ENCODE measurements at places on chromosomes 3 and 15.
A peak's percentile ranks its signal among the peaks of the same experiment; 100 is the strongest.

DNA sequence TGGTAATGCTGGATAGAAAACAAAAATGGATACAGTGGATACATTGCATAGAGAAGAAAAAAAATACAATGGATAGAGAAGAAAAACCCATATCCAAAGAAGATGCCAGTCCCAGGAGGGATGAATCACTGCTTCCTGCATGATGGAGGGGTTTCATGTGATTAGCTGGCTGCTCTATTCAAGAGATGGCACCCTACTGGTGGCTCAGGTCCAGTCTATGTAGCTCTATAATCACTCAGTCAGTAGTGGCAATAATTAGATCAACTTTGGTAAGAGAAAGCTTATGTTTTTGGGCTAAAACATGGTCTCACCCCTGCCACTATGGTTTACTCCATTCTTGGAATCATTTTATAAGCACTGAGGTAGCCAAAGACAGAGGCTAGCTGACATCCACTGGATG lies 33.7 kb upstream of the NOX5 start:
- no peak for DNase-seq

DNA sequence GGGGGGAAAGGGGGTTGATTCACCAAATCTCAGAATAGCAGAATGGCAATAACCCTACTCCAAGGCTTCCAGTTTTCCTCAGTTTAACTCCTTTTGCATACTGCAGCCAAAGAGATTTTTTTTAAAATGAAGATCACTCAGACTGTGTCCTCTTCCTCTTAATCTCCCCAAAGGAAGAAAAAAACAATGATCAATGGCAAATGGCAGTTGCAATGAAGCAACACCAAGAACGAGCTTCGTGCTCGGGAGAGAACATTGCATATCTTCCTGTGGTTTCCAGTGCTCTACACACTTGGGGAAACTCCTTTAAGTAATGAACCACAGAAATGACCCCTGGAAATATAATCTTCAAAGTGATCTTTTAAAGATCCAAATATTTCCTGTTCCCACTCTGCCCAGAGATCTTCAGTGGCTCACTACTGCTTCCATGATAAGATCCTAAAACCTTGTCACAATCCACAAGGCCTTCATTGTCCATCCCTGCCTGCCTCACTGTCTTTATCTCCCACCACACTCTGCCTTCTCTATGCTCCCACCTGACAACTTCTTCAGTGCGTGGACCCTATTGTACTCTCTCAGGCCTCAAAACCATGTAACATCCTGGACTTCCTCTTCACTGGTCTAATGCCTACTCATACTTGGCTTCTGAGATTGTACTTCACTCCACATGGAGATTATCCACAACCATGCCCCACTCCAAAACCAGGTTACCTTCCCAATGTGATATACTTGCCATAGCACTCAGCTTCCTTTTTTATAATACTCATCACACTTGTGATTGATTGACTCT lies 394.8 kb downstream of the FHIT start:
- DNase-seq, result no peak

DNA sequence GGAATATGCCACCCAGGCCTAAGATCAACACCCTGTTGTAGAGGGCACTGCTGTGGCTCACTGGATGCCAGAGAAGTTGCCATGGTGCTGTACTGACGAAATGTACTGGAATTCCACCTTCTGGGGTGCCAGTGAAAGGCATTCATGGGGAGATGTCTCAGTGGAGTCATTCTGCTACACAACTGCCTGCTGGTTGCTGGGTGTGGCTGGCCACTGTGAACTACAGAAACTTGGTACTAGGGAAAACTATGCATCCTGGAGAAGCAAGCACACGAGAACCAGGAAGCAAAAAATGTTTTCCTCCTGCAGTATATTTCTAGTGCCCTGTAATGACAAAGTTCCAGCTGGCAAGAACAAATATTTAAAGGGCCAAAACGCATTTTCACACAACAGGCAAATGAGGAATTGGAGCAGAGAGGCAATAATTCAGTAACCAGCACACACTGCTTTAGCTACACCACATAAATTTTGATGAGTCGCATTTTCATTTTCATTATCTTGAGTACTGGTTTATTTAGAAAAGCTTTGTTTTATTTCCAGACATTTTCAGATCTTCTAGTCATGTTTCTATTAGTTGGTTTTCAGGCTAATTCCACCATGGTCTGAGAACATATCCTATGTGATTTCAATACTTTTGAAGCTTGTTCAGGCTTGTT lies 18.3 kb upstream of the RFX7 start:
- DNase-seq, result no peak

DNA sequence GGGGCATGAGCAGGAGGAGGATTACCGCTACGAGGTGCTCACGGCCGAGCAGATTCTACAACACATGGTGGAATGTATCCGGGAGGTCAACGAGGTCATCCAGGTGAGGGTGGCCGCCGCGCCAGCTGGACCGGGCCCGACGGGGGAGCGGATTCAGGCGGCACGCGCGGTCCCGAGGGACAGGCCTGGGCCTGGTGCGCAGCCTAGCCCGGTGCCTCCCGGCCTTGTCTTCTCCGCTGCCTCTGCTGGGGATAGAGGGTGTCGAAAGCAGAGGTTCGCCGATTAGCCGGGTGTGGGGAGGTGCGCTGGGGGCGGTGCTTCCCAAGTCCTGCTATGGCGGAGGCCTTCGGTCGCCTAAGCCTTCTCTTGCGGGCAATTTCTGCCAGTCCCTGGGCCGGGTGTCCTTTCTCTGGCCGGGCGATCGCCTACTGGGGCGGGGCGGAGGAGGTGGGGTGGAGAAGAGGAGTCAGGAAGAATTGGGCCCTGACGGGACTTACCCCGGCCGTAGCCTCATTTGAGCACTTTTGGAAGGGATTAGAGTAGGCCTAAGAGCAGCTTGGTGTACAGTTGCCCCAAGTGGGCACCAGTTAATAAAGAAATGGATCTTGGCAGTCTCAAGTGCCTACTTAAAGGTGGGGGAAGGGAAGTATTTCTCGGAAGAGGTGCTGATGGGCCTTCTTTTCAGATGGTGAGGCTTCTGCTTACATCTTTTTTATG lies 940 bp downstream of the ARIH1 start:
- DNase-seq, result peak; percentile 86

GRCh38 chr3:49333091-49333490 lies 6.8 kb downstream of the USP4 start:
- no peak for DNase-seq

DNA sequence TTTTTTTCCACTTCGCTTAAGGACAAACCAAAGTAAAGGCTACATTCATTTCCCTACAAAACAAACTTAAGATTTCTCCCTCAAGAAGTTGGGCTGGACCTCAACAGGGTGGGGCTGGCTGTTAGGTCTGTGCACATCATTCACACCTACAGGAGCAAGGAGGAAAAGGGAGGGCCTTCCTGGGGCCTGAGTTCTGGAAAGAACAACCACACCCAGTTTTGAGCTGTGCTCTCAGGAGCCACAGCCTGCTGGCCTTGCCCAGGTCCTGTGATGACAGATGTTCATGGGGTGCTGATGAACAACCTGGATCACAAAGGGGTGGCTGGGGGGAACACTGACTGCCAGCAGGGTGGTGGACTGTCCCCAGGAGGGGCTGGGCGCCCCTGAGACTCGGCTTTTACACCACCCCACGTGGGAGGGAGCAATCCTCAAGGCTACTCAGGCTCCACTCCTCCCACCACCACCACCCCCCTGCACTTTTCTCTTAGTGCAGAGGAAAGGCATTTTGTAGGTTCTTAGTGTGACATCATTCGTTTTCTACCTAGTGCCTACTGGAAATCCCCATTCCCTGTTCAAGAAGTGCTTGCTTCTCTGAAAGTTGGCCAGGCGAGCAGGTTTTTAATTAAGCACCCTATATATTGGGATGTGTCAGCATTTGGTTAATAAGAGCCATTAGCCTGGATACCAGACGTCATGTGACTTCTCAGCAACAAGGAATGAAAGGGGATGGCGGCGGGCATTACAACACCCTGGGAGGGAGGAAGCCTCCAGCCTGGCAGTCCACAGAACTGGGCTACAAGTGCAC lies 35.7 kb downstream of the CCNB2 start:
- no peak for DNase-seq

- no peak for DNase-seq
These were observed 32.9 kb downstream of the SNTN start for GRCh38 chr3:63685340-63685739.

DNA sequence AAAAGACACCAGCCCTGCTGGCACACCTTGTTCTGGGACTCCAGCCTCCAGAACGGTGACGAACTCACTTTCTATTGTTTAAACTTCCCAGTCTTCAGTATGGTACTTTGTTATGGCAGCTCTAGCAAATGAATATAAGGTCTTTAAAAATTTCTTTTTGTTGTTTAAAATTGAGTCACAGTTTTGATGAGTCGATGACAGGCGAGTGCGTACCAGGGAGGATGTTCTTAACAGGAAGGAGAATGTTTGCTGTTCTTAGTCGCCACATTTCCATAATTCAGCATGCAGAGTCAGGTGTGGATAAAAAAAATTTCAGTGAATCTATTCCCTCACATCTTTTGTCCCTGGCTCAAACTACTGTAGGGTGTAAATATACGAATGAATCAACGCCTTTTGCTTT lies 12.4 kb downstream of the DNASE1L3 start:
- no peak for DNase-seq

GRCh38 chr3:2823031-2823430 lies 287.1 kb downstream of the IL5RA start:
- DNase-seq, result peak; percentile 4

DNA sequence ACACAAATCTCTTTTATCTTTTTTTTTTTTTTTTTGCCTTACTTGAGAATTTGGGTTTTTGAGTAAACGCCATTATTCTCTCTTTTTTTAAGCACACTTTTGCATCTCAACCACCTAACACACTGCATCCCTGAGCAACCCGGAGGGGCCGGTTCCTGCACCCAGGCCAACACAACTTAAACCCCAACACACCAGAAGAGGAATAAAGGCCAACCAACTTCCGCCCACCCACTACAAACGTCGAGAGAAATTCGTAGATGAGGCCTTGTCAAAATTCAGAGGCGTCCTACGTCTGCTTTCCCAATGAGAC lies 389 bp upstream of the CCNB2 start:
- no peak for DNase-seq

GRCh38 chr3:55885721-55886120 lies 398.6 kb upstream of the WNT5A start:
- peak; percentile 49 for DNase-seq

DNA sequence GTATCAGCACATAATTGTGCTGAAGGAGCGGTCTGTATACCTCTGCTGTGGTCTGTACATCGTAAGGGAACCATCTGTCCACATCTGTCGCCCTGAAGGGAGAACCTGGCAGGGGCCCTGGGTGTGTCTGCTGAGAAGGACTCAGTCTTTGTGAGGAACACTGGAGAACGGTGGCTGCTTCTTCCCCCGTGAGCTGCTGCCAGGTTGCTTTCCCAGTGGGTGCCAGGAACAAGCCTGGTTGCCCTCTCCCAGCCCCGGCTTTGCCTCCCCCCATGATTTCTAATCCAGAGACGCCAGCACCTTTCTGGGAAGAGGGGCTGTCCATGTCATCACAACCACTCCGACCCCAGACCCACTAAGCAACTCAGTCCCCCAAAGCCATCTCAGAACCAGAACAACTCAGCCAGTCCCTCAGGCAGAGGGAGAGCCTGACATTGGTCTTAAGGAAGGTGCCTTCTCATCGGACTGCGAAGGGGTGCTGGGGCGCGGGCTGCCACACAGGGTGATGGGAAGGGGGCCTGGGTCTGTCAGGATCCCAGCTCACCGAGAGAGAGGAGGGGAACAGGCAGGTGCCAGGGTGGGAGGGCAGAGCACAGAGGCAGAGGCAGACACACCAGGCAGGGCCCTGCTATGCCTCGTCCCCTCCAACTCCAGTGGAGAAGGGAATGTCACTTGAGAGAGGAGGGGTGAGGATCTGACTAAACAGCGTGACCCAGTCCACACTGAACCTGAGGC lies 8.5 kb downstream of the TNK2 start:
- DNase-seq, result no peak

DNA sequence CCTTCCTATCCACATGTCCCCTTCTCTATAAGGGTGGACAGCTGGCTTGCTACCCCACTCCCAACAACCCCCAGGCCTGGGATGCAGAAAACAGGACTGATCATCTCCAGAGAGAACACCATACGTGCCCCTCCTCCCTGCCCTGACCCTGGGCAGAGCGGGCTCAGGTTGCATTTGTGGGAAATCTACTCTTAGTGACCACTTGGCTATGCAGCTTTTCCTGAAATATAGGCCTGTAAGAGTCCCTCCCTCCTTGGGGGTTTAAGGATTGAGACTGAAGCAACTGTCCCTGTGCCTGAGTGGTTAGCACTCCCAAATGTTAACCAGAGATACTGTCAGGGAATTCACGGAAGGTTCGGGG lies 11.7 kb downstream of the SH2D7 start:
- no peak for DNase-seq

- peak; percentile 18 for DNase-seq
These were observed 177.3 kb upstream of the ARRDC4 start for GRCh38 chr15:97783240-97783639.

GRCh38 chr15:82129761-82130160 lies 83.9 kb upstream of the MEX3B start:
- no peak for DNase-seq

DNA sequence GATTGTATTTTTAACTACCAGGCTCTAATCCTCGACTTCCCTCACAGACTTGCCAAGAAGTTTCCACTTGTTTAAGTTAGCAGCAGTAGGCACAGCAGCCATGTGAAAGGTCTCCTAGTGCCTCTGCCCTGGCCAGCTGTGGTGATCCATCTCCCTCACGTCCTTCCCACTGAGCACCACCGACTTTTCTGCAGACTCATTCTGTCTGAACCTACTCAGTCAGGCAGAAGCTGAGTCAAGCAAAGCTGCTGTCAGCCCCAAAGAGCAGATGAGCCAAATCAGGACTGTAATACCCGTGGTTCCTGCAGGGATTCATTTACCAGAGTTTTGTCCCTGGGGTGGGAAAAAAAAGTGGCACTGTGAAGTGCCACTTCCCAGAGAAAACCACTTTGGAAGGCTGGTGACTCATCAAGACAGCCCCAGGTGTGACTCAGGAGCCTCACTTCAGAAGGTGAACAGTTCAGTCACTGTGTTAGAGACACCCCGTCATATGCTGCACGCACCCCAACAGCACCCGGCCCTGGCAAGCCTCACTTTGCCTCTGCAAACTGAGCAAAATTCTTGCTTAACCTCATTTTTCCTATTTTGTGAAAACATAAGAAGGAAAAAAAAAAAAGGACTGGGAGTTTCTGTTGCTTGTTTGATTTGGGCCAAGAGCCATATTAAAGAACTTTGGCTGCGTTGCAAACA lies 76.0 kb downstream of the WWTR1 start:
- peak; percentile 95 for DNase-seq

GRCh38 chr3:70067860-70068521 lies 68.5 kb downstream of the SAMMSON start:
- DNase-seq, result no peak

Data from SW480 (cell line).